ENCODE measurements at places on chromosomes 6 and 20. TPM values are rescaled to one million over a fixed set of nuclear protein-coding genes. Genes with fewer than 3 reads are reported as not detected.

Gene IMPG1
- not detected for total RNA-seq

Gene MCM8
- total RNA-seq = 5.9 TPM

Gene IL17F
- not detected for total RNA-seq

Gene EFCAB8
- under 0.01 TPM for total RNA-seq

Gene SIM1
- not detected for total RNA-seq

Gene PACSIN1
- not detected for total RNA-seq

Gene NHLRC1
- 0.51 TPM for total RNA-seq

Gene RAB44
- total RNA-seq = under 0.01 TPM

Gene CYP24A1
- not detected for total RNA-seq

Gene KCNQ2
- not detected for total RNA-seq

Gene C6orf15
- not detected for total RNA-seq

Gene MYLK4
- 0.51 TPM for total RNA-seq

Gene ACSS1
- total RNA-seq = 9.4 TPM

Gene CCM2L
- total RNA-seq = 17.3 TPM

Gene CCN2
- total RNA-seq = 178 TPM

Gene MCHR2
- not detected for total RNA-seq

Gene PLCB4
- 2.1 TPM for total RNA-seq

Gene PDSS2
- 5.5 TPM for total RNA-seq

Gene SLPI
- 0.39 TPM for total RNA-seq

Gene PTCHD4
- total RNA-seq = 13.3 TPM

Gene OPRM1
- total RNA-seq = not detected

Gene RCAN2
- total RNA-seq = 0.26 TPM

Gene RAB23
- 4.2 TPM for total RNA-seq

Gene CDH22
- 0.13 TPM for total RNA-seq

Gene EBF4
- total RNA-seq = 0.77 TPM

Gene COQ3
- total RNA-seq = 5.5 TPM

Gene MLN
- total RNA-seq = not detected

Gene FUT9
- not detected for total RNA-seq

Gene TREML2
- total RNA-seq = not detected

Gene GFRA4
- total RNA-seq = not detected
